ENCODE measurements at places on chromosomes 6 and 20.

GRCh38 chr6:57109880-57110279 lies 19.9 kb downstream of the ZNF451 start:
- DNase-seq = peak; percentile 11

DNA sequence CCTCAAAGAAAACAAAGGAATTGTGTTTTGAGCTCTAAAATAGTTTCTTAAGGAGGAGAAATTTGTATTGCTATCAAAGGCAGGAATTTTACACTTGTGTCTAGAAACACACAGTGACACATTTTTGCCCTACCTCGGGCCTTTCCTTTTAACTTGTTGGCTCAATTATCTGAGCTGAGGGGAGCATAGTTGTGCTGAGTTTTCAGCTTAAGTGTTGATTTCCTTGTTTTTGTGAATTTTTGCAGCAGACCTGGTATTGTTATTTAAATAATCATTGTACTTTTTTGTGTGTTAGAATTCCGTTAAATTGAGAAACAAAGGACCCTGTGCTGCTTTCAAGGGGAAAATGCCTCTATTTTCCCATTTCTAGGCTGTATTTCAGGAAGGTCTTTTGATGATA lies 249.7 kb downstream of the CD83 start:
- no peak for DNase-seq

DNA sequence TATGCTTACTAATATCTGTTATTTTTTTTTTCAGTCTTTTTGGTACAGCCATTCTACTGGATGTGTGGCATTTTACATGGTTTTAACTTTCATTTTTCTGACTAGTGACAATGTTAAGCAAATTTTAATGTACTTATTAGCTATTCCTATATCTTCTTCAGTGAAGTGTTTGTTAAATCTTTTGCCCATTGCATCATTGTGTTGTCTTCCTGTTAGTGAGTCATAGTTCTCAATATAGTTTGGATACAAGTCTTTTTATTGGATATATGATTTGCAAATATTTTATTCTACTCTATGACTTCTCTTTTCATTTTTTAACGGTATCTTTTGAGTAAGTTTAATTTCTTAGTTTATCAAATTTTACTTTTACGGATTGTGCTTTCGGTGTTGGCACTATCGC lies 519.4 kb downstream of the CDKAL1 start:
- DNase-seq = no peak

DNA sequence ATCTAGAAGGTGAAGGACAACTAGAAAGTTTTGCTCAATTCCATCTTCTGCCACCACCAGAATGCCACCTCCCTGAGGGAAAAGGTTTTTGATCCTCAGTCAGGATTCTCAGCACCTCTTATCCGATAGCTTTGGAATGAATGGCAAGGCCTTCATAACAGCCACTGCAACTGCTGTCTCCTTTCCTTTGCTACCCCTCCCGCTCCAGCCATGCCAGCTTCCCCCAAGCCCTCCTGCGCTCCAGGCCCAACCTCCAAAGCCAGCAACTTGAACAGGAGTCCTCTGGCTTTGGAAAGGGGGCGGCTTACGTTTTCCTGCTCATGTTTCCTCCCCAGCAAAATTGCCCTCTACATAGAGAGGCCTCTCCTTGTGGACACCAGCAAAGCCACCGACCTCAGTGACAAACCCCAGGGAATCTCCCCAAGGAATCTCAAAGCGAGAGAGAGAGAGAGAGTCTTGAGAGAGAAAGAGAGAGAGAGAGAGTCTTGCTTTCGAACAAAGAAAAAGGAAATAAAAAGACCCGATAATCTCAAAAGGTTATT lies 420 bp upstream of the BTN2A1 start:
- DNase-seq = peak; percentile 32

DNA sequence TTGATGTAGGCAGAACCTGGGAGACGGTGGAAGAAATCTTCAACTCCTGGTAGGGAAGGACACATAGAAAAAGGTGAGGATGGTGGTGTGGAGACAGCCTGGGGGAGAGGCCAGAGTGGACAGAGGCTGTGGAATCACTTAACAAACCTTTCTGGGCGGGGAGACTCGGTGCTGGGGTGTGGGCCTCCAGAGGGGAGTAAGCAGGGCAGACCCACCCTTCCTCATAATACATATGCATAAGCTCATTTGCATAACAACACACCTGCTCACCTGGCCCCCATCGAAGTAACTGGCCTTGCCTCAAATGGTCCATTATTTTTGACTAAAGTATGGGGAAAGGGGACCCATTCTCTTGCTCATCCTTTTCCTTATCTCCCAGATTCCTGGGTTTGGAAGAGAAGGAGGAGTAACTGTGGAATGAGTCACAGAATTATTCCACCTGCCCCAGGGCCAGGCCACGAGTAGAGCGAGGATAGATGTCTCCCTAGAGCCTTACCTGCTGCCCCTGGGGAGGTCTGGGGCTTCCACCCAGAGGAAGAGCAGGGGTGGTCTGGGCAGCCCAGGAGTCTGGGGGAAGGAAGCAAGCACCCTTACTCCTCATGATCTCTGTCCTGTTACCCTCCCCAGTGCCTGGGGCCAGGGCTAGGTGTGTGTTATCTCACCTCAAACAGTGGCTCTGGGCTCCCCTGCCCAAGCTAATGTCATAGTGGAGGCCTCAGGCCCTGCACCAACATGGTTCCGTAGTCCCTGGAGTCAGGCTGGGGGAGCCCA lies 10.7 kb upstream of the VEGFA start:
- no peak for DNase-seq

DNA sequence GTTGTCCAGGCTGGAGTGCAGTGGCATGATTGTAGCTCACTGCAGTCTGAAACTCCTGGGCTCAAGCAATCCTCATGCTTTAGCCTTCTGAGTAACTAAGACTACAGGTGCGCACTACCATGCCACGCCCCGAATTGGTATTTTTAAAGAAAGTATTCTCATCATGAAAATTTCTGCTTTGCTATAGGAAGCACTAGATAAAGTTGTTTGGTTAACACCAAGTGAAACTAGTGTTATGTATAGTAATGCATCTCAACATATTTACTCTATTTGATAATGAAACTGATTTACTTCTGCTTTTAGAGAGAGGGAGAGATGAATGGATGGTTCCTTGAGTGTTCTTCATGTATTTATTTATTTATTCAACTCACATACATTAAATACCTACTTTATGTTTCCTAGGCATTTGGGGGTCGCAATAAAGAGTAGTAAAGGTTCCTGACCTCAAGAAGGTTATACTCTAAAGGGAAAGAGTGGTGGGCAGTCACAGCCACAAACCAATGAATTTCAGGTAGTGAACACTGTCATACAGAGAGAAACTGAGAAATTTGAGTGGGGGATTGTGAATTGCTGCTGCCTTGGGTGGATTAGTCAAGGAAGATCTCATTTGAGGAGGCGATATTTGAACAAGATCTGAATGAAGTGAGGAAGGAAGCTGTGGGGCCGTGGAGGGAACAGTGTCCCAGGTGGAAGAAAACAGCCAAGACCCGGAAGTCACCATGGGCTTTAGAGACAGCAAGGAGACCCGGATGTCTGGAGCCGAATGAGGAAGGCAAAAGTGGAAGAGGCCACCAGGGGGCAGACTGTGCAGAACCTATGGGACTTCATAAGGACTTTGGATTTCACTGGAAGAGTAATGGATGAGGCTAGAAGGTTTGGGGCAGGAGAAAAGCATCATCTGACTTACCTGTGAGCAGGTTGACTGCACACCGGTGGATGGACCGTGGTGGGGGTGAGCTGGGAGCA lies 185.6 kb downstream of the TSHZ2 start:
- no peak for DNase-seq

DNA sequence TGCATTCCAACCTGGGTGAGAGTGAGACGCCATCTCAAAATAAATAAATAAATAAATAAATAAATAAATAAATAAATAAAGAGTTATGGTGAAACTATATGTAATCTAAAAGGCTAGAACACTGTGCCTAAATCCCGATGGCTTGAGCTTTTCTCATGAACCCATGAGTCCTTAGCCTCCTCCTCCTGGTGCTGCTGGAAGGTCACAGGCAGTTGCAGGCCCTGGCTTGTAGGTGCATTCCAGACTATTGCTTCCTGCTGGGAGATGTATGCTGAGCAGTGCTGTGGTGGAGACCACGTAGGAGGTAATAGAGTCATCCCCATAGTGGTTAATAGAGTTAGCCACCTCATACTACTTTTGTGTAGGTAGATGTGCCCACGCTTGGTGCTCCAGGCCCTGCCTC lies 12.5 kb downstream of the PTK7 start:
- no peak for DNase-seq

DNA sequence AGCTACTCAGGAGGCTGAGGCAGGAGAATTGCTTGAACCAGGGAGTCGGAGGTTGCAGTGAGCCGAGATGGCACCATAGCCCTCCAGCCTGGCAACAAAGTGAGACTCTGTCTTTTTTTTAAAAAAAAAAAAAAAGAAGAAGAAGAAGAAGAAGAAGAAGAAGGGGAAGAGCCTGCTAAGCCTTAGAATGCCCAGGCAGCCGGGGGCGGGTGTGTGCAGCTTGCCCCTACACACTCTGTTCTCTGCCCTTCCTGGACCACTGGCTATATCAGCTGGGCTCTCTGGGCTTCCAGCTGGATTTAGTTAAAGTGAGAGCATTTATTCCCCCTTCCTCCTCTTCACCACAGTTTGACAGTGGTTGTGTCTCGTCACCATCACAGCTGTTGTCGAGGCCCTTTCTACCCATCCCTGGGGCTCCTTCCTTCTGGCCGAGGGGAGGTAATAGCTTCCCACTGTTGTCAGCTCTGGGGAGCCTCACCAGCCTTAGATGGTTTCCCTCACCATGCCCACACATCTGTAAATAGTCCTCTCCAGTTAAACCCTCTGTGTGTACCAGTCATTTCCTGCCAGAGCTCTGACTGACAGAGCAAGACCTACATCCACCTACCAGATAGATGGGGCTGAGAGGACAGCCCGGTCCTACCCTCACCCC lies 77.6 kb downstream of the TRERF1 start:
- DNase-seq = no peak

DNA sequence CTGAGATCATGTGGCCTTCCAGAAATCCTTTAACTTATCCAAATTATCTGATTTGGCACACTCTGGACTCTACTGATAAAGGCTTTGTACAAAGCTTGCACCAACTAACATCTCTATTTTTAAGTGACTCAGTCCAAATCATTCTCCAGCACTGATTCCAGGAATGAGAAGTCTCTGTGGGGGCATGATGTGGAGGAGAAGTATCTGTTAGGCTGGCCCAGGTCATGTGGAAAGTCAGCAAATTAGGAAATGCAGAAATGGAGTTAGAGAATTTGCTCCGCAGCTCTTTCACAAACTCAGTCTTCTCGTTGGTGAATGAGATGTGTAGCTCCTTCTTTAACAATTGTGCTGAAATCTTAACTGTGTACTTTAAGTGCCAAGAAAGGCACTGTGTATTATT lies 165.7 kb downstream of the ZNF217 start:
- DNase-seq = no peak

DNA sequence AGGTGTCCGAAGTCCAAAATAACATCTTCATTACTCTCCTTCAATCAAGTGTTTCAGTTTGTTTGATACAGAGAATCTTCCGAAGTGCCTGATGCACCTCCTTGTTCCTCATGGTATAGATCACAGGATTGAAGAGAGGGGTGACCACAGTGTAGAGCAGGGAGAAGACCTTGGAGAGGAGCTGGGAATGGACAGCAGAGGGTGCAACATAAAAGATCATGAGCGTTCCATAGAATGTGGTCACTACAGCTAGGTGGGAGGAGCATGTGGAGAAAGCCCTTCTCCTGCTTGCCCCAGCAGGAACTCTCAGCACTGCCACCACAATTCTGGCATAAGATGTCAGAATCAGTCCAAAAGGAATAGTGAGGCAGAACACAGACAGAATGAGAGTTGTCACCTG lies 11.9 kb downstream of the OR12D1 start:
- DNase-seq = no peak

DNA sequence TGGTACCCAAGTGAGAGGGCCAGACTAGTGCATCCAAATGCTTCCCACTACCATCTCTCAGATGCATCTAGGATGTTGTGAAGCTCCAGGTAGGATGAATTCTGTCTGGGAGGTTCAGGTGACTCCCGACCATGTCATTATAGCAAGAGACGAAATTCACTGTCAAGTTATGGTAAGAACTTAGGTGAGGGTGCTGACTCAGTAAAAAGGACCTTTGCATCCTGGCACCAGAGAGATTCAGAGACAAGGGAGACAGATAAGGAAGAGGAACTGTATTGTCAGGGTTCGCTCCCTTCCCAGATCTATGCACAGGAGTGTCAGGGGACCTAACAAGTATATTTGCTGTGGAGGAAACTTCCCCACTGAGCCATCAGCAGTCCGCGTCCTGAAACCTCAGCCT lies 11.2 kb upstream of the PRIM2 start:
- no peak for DNase-seq

GRCh38 chr6:11313207-11313606 lies 80.7 kb upstream of the NEDD9 start:
- DNase-seq = no peak

- peak; percentile 43 for DNase-seq
Measured at GRCh38 chr20:13331536-13331935, 110.5 kb downstream of the ISM1 start.

DNA sequence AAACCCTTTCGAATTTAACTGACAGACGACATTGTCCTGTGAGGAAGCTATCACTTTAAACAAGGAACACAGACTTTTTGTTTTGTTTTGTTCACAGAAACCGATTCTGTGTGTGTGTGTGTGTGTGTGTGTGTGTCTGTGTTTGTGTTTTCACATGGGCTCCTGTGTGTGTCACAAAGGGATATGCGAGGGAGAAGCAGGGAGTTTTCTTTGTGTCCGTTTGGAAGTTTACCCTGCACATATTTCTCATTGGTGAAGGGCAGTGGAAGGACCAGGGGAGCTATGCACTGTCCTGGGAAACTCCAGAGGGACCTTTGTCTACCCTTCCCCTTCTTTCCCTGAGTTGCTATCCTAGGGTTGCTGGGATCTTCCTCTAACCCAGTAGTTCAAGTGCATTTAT lies 17.7 kb downstream of the POM121L2 start:
- DNase-seq = no peak

- DNase-seq = no peak
Measured at GRCh38 chr6:73004231-73004630, 221.1 kb downstream of the KHDC1L start.

DNA sequence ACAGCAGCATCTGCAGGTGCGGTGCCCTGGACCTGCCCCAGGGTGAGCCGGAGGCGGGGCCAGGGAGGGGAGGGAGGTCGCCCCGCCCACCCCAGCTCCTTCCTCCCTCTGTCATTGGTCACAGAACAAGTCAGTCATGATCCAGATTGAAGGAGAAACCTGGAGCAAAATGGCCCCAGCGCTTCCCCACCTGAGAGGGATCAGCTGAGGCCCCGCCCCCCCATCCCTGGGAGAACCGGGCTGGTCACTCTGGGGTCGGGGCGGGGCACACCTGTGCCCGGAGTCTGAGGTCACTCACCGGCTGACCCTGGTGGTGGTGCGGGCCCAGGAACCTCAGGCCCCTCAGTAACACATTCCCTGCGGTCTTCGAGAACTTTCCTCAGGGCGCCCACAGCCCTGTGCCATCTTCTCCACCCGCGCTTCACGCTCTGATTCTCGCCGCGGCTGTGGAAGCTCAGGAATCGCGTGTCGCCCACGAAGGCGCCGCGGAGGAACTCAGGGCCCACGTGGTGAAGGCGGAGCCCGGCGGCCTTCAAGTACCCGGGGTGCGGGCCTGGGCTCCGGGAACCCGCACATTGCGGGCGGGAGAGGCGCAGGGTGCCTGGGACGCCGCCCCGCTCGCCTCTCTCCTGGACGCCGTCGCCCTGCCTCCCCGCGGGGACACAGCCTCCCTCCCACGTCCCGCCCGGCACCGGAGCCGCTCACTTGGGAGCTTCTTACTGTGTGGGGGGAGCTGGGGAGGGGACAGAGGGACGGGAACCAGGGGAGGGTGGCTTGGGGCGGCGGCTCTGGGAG lies 36.4 kb upstream of the HLA-C start:
- no peak for DNase-seq
